ENCODE measurements at places on chromosomes 6 and 20. TPM values are rescaled to one million over a fixed set of nuclear protein-coding genes. Genes with fewer than 3 reads are reported as not detected.

The LHFPL5 gene
- total RNA-seq: not detected

The CPNE5 gene
- total RNA-seq: 6.3 TPM

The CDH4 gene
- under 0.01 TPM for total RNA-seq

DNA sequence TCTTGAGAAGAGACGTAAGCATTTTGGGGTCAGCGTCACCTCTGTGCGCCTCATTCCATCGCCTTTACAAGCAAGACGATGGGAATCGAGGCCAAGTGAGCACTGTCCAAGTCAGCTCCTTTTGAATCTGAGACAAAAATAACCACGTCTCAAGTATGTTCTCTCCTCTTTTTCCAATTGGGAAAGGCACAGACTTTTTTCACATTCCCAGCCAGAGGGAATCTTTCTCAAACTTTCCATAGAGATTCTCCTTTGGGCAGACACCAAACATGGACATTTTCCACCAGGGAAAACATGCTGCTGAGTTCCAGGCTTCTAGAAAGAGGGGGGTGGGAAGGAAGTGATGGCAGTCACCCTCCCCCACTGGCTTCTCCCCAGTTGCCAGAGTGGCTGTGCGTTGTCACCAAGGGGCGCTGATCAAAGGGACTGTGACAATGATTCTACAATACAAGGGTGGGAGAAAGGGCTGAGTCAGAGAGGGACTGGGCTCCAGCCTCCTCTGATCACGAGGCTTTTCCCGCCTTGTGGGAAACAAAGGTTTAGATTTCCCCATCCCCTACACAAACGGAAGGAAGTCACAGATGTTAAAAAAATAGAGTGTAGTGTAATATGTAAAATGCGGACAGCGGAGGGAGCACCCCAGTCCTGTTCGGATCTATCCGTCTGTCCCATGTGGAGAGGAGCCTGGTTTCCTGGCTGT lies 281.9 kb upstream of the RNF24 start:
- DNase-seq: no peak

DNA sequence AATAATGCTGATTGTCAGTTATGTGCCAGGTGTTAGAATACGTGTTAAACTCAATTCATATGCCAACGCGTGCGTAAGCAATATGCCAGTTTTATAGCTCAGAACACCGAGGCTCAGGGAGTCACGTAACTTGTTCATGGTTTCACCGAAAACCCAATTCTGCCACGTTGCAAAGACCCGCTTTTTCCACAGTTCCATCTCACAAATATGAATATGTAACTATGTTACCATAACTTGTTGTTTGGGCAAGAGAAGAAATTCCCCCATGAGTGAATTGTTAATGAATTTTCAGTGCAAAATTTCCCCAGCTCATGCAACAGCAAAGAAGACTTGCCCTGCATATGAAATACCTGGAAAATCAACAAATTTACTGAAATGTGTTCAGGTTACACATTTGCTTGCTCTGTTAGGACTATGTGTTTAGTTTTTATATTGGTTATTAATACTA lies 30.1 kb downstream of the SF3B5 start:
- DNase-seq: no peak

GRCh38 chr6:18171871-18172270 lies 16.6 kb downstream of the KDM1B start:
- no peak for DNase-seq

Data from omental fat pad (tissue), 4 donors.